Stimulated activated CD8-positive, alpha-beta memory T cell treated with anti-CD3 and anti-CD28 coated beads, Interleukin-7, amount 100 ng/mL, for 48 hours (primary cell): ENCODE measurements at places on chromosomes 1 and 21.

DNA sequence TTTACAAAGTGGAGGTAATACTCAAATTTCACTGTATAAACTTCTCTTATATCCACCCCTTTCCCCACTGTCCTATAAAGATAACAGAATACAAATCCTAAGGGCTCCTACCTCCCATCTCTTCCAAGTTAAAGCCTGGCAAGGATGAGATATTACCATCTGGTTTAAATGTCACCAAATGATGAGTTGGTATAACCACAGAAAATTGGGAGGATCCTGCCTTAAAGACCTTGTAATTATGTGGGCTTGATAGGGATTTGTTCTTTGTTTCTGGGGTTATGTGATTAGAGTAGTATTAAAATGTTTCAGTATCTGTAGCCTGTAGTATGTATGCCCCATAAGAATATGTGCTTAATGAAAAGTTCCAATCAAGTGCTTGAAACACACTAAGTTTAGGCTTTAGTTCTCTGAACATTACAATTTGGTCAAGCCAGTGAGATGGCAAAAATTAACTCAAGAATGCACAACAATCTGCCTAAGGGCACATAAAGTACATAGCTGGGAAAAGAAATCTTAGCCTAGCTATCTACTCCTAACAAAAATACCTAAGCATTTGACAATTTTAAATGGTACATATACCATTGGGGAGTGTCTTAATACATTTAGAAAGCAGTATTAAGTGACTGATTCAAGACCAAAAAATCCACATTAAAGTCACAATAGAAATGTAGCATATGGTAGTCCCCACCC, 14.0 kb downstream of the KDM5B start:
- no peak for DNase-seq

- DNase-seq: no peak
Measured at GRCh38 chr1:221925947-221926346, 184.1 kb upstream of the DUSP10 start.

DNA sequence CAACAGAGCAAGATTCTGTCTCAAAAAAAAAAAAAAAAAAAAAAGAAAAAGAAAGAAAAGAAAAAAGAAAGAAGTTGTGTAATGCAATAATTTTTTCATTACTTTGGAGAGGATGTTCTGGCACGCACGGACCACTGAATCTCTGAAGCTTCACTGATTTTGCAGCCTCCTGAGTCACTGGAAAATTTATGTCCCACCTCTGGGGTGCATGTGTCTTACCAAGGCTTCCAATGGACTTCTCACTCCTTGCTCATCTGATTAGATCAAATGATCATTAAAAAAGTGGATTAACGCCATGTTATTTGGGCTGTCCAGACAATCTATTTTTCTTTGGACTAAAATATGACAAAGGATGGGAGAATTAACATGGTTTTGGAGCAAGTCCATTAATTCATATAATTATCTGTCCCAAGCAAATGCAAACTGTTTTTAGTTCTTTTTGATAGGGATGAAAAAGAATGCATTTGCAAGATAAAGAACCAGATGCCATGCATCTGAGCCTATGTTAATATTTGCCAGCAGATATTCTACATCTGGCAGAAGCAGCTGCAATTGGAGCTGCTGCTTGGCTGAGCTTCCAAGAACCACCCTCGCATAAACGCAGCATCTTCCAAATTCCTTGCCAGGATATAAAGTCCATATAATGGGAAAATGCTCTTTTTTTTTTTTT, 10.1 kb upstream of the MAP1LC3C start:
- no peak for DNase-seq

- no peak for DNase-seq
Measured at GRCh38 chr1:182048562-182048961, 12.9 kb downstream of the ZNF648 start.

DNA sequence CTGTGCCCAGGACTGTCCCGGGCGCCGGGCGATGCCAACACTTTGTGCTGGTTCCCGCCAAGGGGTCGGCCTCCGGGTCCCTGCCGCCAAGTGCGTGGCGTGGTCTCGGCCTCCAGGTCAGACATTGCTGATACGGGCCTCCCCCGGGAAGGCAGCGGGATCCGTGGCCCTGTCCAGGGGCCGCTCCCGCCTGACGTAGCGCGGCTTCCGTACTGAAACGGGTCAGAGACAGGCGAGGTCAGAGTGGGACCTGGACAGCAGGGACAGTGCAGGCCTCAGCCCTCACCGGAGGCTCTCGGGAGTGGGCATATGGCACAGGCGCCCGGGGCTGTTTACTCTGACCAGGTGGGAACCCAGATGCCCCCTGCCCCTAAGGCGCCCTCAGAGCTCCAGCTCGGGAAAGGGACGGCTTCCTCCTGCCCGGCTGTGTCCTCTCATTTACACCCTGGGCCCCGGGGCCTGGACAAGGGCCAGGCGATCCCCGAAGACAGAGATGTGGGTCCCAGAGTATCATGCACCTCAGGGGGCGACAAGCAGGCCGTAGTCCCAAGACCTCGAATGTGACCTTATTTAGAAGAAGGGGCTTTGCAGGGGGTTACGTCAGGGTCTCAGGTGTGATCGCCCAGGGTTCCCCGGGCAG, 8.8 kb upstream of the RNF223 start:
- DNase-seq: no peak

- DNase-seq: no peak
Measured at GRCh38 chr1:62309906-62310305, 9.3 kb downstream of the KANK4 start.

GRCh38 chr1:15360700-15361099, 49.0 kb upstream of the EFHD2 start:
- DNase-seq: no peak

DNA sequence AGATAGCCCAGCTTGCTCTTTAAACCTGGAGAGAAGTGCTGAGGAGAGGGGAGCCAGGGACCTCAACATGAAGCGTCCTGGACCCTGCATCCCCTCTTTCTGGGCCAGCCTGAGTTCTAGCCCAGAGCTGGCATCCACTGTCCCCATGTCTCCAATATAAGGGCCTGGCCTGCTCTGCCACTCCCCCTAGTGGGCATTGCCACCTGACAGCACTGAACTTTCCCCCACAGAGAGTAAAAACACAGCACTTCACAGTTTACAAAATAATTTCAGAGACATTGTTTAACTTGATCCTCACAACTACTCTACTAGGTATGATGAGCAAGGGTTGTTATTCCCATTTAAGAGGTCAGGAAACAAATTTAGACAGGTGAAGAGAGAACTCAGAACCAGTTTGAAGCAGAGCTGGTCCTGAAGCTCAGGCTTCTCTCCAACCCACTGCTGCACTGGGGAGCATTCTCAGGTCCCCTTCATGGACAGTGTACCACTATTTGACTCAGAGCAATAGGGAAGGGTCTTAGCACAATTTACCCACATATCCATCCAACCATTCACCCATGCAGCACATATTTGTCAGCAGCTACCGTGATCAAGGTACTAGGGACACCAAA, 151.2 kb downstream of the DMRTA2 start:
- DNase-seq: no peak

- no peak for DNase-seq
Measured at GRCh38 chr1:57532299-57532698, 108.4 kb upstream of the DAB1 start.

GRCh38 chr1:175400766-175401165, 208.2 kb upstream of the KIAA0040 start:
- no peak for DNase-seq

DNA sequence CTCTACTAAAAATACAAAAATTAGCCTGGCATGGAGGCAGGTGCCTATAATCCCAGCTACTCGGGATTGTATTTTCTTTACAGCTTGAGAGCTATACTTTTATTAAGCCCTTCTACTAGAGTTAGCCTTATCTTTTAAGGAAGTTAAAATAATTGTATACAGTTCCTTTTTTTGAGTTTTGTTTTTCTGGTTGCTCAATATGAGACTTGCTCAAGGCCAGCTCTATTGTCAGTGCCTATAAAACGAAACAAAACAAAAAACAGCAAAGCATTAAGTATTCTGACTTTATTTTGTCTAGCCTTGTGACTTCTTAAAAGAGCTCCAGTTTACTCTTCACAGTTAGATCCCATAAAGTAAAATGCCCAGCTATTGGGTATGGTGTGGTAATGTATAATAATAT, 17.2 kb downstream of the PKN2 start:
- no peak for DNase-seq

DNA sequence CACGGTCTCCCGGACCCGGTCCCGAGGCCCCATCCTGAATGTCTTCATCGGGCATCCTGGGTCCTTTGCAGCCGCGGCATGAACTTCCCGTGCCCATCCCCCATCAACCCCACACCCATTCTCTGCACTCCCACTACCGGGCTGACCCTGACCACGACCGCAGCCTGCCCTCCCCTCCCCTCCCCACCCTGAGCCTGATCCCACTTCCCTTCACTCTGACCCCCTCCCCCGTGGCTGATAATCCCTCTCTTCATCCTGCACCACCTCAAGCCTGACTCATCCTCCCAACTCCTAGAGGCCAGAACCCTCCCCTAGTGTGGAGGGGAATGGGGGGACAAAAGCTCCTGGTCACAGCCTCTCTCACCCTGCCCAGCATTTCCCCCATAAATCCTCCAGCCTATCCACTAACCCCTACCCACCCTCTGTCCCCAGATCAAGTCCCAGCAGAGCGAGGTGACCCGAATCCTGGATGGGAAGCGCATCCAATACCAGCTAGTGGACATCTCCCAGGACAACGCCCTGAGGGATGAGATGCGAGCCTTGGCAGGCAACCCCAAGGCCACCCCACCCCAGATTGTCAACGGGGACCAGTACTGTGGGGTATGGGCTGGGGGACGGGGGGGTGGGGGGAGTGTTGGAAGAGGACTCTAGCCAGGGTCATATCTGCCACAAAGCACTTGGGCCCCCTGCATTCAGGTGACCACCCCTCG, 602 bp downstream of the SH3BGRL3 start:
- DNase-seq: no peak

DNA sequence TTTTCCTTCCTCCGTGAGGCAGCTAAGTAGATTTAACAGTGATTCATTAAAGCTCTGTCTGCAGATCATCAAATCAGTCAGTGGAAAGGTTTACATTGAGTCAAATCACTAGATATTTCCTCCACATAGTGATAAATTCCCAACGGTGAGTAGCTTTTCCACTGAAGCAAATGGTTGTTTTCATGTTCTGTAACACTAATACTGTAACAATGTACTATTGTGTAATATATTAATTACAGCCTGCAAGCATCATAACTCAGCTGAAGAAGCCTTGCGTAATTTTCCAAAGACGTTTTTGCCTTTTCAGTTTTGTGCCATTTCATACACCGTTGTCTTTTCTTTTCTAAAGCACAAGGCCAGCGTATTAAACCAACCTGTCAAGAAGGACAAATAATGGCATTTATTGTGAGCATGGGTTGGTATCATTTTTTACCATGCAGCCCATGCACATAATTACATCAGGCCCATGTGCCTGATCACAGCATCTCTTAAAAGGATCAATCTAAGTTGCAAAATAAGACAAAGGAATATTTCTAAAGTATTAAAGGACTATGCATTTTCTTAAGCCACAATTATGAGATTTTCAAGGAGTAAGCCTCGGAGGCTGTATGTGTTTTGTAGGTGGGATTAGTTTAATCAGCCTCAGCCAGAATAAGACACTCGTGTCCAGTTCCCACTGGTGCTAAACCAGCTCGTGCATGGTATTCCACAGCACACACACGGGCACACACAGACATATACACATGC, 16.7 kb upstream of the PDE9A start:
- DNase-seq: no peak

- DNase-seq: no peak
Measured at GRCh38 chr1:109198043-109198695, 15.5 kb upstream of the SARS1 start.

DNA sequence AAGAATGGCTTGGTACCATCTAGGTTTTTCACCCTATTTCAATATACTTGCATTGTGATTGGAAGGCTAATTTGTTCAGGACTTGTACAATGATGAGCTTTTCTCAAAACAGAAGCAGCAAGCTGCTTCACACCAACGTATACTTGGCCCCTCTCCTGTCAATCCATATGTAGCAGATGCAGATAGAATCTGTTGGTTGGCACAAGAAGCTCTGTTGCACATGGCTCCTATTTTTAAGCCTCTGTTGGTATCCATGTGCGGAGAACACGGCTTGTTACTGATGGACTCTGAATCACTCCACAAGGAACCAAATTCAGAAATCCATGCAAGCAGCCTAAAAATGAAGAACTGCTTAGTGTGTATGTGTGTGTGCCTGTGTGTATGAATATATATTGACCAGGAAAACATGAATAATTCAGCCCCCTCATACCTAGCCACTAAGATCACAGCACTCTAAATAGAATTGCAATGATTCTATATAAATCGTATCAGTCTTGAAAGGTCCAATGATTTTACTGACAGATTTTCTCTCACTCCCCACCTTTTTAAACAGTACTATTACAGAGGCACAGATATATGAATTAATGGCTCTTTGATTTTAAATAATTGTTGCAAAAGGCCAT, 258.4 kb upstream of the DPYD start:
- no peak for DNase-seq

GRCh38 chr1:201511941-201512539, 5.1 kb upstream of the CSRP1 start:
- DNase-seq: no peak

DNA sequence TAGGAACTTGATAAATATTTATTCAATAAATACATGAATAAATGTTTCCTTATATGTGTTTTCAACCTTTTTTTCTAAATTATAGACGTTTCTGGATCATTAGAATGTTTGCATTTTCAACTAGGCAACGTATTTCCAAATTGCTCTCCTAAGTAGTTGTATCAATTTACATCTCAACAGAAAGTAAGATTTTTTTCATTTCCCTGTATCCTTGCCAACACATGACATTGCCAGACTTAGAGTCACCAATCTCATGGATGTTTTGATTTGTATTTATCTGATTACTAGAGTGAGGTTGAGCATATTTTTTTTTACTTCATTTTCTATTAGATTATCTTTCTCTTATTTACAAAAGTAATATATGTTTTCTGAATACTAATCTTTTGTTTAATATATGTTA, 22.2 kb upstream of the SMG7 start:
- DNase-seq: no peak

- DNase-seq: no peak
Measured at GRCh38 chr1:25610822-25611630, 5.6 kb upstream of the MAN1C1 start.

DNA sequence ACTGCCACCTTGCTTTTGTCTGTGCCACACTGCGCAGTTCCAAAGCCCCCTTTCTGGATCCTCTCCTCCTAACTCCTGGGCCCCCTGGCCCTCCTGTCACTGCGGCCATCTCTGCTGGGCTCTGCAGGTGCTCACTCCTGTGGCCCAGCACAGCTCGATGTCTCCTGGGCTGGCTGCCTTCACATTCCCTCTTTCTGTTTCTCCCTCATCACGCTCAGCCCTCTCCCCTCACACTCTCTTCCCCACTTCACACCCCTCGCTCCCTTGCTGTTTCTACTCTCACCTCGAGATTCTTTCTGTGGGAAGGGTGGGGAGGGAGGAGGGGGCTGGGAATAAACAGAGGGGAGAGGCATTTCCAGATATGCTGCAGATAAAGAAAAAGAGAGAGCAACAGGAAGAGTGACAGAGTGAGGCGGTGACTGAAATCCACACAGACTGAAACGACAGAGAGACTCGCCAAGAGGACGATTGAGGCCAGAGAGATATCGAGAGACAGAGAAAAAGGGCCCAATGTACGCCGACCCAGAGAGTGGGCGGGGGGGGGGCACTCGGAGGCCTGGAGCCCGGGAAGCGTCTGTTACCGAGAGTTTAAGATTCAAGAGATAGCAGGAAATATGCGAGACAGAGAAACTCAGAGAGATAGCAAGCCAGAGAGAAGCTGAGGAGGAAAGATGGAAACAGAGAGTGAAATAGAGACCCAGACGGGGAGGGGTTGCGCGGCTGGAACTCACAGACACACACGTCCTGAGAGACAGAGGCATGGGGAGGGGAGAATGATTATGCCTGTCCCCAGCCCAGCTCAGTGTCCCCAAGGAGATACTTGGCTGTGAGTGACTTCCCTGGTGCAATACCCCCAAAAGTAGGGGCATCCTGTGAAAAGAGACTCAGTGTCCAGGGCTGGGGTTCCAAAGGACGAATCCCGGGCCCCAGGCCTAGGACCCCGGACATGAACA, 666 bp downstream of the CSF3R start:
- no peak for DNase-seq
